Heart right ventricle (tissue), 16 donors: ENCODE measurements at places on chromosomes 13 and 19. TPM values are rescaled to one million over a fixed set of nuclear protein-coding genes. Genes with fewer than 3 reads are reported as not detected.

- H3K27me3 ChIP-seq = no peaks in the 10 kb centered on the region
- H3K4me1 ChIP-seq = no peaks in the 10 kb centered on the region
- DNase-seq = no peak
- no peaks in the 10 kb centered on the region for H3K36me3 ChIP-seq
- no peak overlapping the region for H3K27ac ChIP-seq
These were observed 14.7 kb downstream of the C13orf46 start for GRCh38 chr13:113959198-113959597.

DNA sequence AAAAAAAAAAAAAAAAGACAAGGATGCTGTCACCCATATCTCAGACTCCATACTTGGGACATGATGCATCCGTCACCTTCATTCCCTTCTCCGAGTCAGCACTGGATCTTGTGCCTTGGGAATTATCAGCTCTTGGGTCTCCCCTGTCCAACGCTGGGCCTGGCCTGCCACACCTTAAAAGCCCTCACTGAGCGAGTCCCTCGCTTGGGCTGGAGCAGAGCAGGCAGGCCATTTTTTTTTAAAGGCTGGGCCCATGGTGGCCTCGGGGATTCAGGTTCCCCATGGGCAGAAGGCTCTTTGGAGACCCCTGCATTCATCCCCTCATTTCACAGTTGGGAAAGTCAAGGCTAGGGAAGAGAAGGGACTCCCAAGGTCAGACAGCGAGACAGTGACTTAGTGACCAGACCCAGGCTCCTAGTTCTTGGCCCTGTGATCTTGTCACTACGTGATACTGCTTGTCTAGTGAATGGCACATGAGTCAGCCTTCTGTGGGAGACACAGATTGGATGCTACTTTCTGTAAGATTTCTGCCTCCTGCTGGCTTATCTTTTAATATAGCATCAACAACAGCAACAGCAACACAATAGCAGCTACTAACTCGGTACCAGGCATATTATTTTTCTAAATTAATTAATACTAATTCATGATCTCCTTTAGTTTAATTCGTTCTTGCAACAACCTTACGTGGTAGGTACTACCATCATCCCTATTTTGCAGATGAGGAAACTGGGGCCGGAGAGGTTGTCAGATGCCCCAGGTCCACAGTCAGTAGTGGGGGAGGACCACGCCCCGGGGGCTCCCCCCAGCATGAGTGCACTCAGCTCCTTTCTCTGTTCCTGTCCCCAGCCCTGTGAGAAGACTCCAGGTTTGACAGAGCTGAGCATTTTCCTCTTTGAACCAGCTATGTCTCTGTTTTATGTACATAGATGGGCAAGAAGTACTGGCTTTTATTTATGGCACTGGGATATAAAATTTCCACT is 27.4 kb upstream of the ZNF536 start:
- H3K27me3 ChIP-seq = no peaks in the 10 kb centered on the region
- H3K27ac ChIP-seq = no peak overlapping the region
- no peaks in the 10 kb centered on the region for H3K4me1 ChIP-seq
- H3K36me3 ChIP-seq = no peaks in the 10 kb centered on the region
- no peak overlapping the region for H3K4me3 ChIP-seq
- DNase-seq = no peak

DNA sequence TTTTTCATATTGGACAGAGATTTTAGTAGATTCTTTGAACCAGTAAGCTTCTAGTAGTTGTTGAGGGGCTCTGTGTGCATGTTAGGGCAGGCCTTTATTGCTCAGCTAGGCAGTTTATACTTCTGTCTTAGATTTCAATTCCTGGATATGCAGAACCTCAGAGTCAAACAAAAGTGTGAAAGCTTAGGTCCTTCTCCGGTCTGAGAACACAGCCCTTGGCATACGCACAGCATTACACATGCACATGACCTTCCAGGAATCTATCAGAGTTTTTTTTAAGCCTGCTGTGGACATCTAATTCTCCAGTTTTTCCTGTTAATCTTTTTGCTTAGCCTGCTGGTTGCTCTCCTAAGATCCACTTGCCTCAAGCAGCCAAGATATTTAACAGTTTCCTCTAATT is 77.9 kb upstream of the KL start:
- H3K36me3 ChIP-seq = no peaks in the 10 kb centered on the region
- no peak overlapping the region for H3K4me3 ChIP-seq
- no peak for DNase-seq

DNA sequence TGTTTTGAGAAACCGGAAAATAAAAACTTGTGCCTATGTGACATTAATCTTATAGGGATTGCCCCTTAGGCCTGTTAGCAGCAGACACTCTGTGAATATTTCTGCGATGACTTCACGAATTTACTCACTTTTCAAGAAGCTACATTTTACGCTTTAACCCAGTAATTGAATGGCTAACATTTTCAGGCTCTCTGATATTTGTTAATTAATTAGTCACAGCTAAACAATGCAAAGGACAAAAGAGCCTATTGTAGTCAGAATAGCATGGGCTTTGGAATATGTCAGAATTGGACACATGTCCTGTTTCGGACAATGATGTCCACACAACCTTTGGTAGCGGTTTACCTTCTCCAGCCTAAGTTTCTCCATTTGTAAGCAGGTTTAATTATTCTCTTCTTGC is 506.6 kb downstream of the EFNB2 start:
- no peaks in the 10 kb centered on the region for H3K27me3 ChIP-seq
- no peaks in the 10 kb centered on the region for H3K36me3 ChIP-seq
- no peak overlapping the region for H3K27ac ChIP-seq
- H3K4me3 ChIP-seq = no peak overlapping the region
- H3K4me1 ChIP-seq = no peaks in the 10 kb centered on the region

KCTD4 gene
- not detected for total RNA-seq

- H3K27ac ChIP-seq = no peak overlapping the region
- H3K27me3 ChIP-seq = no peaks in the 10 kb centered on the region
- DNase-seq = no peak
- H3K4me3 ChIP-seq = no peak overlapping the region
- H3K36me3 ChIP-seq = no peaks in the 10 kb centered on the region
These were observed 249.5 kb upstream of the TSHZ3 start for GRCh38 chr19:31598730-31599238.

DNA sequence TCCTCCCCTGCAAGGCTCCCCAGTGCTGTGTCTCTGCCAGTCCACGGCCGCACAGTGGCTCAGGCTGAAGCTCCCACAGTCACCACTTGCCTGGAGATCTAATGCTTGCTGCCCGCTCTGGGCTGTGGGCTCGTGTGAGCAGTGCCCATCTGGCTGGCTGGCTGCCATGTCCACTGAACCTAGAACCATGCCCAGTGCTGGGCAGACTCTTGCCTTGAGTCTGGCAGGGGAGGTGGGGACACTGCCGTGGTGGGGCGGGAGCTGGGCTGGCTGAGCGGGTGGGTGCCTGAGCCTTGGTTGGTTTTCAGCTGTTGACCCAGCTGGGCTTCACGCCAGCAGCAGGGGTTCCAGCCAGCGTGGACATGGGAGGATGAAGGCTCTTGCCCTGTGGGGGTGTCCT is 52.3 kb downstream of the CRTC1 start:
- DNase-seq = no peak
- H3K4me3 ChIP-seq = no peak overlapping the region
- no peaks in the 10 kb centered on the region for H3K36me3 ChIP-seq
- peaks cover 15% of the 10 kb centered on the region for H3K4me1 ChIP-seq
- H3K27me3 ChIP-seq = no peaks in the 10 kb centered on the region
- H3K27ac ChIP-seq = no peak overlapping the region

DNA sequence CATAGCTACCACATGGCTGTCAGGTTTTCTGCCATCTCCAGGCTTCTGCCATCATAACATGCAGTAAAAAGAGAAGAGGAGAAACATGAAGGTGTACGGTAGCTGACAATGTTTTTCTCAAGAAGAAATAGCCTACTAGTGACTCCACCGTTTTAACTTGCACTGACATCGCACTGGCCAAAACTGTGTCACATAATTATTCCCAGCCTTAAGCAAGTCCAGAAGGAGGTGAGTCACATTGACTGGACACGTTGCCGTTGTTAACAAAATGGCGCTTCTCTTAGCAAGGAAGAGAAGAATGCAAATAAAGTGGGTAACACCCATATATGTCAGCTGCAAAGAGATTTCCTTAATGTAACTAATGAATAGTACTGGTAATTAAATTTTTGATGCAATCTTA is 810.4 kb upstream of the SLC10A2 start:
- H3K27ac ChIP-seq = no peak overlapping the region
- no peaks in the 10 kb centered on the region for H3K36me3 ChIP-seq
- no peak for DNase-seq
- no peaks in the 10 kb centered on the region for H3K27me3 ChIP-seq
- no peaks in the 10 kb centered on the region for H3K4me1 ChIP-seq

RAB20 gene
- 40.8 TPM for total RNA-seq

DNA sequence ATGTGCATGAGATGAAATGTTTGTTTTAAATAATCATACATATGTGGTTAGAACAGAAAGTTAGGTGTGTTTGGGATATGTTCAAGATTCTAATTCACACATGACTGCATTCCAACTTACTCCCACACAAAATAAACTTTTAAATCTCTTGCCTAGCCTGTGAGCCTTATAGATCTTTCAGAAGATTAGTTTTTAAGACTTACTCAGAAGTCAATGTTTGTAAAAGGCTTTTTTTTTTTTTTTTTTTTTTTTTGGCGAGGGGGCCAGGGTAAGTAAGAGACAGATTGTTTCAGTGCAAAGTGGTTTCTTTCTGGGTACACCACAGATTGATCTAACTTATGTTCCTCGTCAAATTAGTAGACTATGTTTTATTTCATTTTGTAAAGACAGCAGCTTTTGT is 39.1 kb downstream of the GPR180 start:
- no peaks in the 10 kb centered on the region for H3K4me1 ChIP-seq
- DNase-seq = no peak
- no peaks in the 10 kb centered on the region for H3K27me3 ChIP-seq
- H3K36me3 ChIP-seq = no peaks in the 10 kb centered on the region
- no peak overlapping the region for H3K27ac ChIP-seq
- no peak overlapping the region for H3K4me3 ChIP-seq

- no peak overlapping the region for H3K27ac ChIP-seq
- H3K4me1 ChIP-seq = no peaks in the 10 kb centered on the region
- no peak for DNase-seq
- H3K4me3 ChIP-seq = no peak overlapping the region
- no peaks in the 10 kb centered on the region for H3K36me3 ChIP-seq
- H3K27me3 ChIP-seq = no peaks in the 10 kb centered on the region
These were observed 22.9 kb downstream of the COMP start for GRCh38 chr19:18768046-18768771.

- no peaks in the 10 kb centered on the region for H3K27me3 ChIP-seq
- no peak overlapping the region for H3K27ac ChIP-seq
- DNase-seq = no peak
- no peaks in the 10 kb centered on the region for H3K36me3 ChIP-seq
- H3K4me1 ChIP-seq = no peaks in the 10 kb centered on the region
These were observed 343.8 kb downstream of the MZT1 start for GRCh38 chr13:72383646-72384045.

GRCh38 chr13:104181526-104182231 is 1115.5 kb upstream of the SLC10A2 start:
- H3K27ac ChIP-seq = no peak overlapping the region
- no peaks in the 10 kb centered on the region for H3K36me3 ChIP-seq
- no peak overlapping the region for H3K4me3 ChIP-seq
- no peaks in the 10 kb centered on the region for H3K27me3 ChIP-seq
- H3K4me1 ChIP-seq = no peaks in the 10 kb centered on the region

TRIP10 gene
- total RNA-seq = 60.6 TPM

DNA sequence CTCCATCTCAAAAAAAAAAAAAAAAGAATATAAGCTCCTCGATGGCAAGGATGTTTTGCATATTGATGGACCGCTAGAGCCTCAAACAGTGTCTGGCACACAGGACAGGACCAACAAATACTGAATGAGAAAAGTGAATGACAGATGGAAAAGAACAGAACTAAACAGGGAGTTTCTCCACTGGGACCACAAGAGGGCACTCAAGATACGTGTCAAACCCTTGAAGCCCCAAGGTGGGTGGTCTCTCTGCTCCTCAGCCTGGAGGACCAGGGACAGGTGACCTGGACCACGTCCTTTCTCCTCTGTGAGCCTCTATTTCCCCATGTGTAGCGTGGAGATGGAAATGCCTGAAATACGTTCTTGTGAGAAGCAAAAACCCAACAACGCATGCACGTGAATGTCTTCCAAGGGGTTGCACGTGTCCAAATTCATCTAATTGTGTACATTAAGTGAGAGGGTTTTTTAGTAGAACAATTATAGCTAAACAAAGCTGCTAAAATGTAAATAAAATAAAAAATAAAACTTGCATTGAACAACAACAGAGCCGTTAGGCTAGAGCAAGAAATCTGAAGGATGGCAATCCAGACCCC is 5.7 kb upstream of the CDC42EP5 start:
- H3K4me3 ChIP-seq = no peak overlapping the region
- no peak overlapping the region for H3K27ac ChIP-seq
- H3K27me3 ChIP-seq = no peaks in the 10 kb centered on the region
- peaks cover under 1% of the 10 kb centered on the region for H3K4me1 ChIP-seq

IGSF23 gene
- not detected for total RNA-seq

DNA sequence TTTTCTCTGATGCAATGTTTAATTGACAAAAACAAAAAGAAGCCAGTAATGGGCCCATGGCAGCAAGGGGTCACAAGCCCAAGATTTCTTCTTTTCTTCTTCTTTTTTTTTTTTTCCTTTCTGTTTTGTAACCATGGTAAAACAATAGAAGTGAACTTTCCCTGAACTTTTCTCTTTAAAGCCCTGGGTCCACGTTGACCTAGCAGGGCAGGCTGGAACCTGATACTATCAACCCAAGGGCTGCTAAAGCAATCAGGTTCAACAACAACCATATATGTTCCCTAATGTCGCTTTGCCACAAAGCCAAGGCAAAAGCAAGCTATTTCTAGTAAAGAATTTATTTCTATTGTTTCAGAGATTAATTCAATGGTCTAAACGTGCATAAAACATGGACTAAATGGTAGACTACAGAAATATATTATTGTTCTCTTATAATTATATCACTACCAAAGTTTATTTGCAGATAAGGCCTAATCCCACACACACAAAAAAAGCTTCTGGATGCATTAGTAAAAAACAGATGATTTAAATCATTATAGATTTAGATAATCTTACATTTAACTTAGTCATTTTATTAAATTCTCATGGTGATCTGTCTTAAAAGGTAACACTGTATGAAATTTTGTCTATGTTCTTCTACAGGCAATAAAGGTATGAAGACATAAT is 153.9 kb downstream of the DACH1 start:
- DNase-seq = no peak
- no peaks in the 10 kb centered on the region for H3K27me3 ChIP-seq
- H3K27ac ChIP-seq = no peak overlapping the region

DNA sequence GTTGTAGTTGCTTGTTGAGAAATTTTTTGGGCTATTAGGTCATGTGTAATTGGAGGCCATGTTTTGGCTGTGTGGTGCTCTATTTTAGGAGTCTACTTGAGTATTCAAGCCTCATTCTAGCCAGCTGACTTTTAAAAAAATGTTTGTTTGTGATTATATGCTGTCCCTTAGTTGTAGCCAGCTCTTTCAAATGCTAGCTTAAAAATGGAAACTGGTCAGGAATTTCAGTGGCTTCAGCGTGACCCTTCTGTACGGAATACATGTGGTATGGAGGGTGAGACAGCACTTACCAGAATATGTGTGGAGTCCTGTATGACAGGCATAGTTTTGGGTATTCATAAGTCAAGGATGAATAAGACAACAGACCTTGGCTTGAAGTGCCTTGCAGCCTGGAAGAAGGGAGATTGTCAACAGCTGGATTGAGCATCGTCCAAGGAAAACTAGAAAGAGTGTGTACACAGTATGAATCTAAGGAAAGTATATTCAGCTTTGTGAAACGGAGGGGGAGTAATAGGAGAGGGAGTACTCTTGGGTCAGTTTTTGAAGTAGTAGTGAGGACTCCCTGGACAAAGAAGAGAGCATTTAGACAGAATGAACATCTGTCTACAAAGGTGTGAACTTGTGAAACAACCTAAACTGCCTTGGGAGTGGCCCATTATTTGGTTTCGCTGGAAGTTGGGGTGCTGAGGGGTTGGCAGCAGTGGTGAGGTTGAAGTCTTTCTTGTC is 20.0 kb upstream of the WTIP start:
- H3K27me3 ChIP-seq = no peaks in the 10 kb centered on the region
- no peak for DNase-seq
- peaks cover 38% of the 10 kb centered on the region for H3K4me1 ChIP-seq
